ENCODE measurements at places on chromosomes 3 and 15.

GRCh38 chr3:95272781-95273180, 1209.9 kb downstream of the NSUN3 start:
- no peak for DNase-seq

- no peak for DNase-seq
Observed at GRCh38 chr3:72520690-72521308, 327.4 kb downstream of the SHQ1 start.

DNA sequence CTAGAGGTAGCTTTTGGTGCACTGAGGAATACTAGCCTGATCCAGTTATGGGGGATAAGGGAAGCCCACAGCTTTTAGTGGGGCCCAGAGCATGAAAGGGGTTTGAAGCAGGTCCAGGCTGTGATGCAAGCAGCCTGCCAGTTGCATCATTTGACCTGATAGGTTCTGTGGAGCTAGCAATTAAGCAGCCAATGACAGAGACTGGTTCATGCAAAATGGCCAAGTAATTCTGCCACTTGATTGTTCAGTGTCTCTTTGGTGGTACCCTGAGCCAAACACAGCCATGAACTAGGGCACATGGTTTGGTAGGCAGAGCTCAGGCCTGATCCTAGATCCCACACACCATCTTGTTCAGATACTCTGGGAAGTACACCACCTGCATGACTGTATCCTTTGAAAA, 91.0 kb upstream of the PRR23C start:
- DNase-seq = no peak

DNA sequence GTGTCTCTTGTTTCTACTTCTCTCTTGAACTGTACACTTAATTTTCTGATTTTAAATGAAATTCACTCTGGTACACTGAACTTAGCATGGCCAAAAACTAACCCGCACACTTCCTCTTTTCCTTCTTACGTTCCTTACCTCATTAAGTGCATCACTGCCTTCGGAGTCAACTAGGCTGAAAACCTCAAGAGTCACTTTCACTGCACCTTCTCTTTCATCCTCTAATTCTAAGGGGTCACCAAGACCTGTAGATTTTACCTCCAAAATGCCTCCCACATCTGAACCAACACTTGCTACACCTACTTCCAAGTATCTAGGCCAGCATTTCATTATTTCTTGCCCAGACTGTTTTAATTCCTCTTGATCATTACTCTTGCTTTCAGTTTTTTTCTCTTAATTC, 6.6 kb downstream of the CBLB start:
- peak; percentile 66 for DNase-seq

DNA sequence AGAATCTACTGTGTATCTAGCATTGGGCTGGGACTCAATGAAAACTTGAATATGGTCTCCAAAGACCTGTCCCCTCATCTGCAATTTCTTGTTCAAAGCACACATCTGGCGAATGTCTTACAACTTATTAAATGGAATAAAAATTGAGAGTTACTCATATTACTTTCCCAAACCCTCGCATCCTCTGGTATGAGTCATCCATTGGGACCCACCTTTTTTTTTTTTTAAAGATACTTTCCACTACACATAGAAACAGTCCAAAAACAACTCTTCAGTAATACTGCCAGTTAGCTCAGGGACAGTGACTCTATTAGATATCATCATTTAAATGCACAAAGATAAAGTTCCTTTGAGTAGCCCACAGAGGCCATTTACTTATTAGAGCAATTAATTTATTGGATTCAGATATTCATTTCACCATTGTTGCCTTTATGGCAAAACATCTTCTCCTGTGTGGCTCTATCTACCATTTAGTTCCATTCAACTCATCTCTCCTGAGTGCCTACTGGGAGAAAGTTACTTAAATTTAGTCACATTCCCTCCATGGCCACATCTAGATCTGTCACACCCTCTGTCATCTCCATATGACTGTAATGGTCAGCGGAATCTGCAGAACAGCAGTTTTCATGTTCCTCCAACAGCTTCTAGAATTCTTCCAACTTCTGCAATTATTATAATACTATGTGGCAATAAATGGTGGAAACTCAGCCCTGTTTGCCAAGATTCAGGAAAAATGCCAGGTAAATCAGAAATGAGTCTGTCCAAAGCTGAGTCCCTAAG, 77.9 kb upstream of the ARHGEF3 start:
- DNase-seq = no peak

DNA sequence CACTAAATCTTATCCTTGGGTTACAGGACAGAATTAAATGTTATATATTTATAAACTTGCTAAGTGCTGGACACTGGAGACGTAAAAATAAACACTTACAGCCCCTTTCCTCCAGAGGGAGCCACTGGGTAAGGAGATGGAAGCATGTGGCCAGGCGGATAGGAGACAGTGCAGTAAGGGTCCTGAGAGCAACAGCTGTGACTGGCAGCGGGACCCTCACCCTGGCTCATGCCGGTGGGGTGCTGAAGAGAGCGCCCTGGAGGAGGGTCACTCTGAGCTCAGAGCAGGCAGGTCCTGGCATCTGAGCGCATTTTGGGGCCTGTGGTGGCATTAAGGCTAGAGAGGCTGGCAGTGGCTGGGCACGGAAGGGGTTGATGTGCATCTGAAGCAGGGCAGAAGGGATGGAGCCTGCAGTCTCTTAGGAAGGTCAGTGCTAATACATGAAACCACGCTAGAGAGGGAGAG, 16.0 kb downstream of the SEC61A1 start:
- peak; percentile 60 for DNase-seq

DNA sequence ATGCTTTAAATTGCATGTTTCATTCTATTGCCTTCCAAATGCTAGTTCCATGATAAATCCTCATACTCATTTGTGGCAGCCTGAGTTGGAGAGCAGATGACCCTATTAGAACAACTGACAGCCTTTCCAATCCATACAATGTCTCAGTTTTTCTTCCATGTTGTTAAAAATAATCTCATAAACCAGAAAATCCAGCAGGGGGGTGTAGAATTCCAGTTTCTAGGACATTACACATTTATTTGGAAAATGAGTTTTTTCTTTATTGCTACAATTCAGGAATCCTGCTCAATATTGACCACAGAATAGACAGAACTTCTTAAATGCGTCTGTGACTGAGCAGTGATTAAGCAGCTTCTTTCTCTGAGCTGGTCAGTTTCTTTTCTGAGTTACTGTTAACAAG, 174.2 kb upstream of the ATP10A start:
- DNase-seq = no peak

Measured in KBM-7 (cell line).